ENCODE measurements at places on chromosomes 4 and X.
A peak's percentile ranks its signal among the peaks of the same experiment; 100 is the strongest.

GRCh38 chr4:74772783-74773182 is 21.5 kb downstream of the BTC start:
- DNase-seq = no peak

GRCh38 chr4:48030470-48030869 is 13.9 kb downstream of the NIPAL1 start:
- DNase-seq = no peak

DNA sequence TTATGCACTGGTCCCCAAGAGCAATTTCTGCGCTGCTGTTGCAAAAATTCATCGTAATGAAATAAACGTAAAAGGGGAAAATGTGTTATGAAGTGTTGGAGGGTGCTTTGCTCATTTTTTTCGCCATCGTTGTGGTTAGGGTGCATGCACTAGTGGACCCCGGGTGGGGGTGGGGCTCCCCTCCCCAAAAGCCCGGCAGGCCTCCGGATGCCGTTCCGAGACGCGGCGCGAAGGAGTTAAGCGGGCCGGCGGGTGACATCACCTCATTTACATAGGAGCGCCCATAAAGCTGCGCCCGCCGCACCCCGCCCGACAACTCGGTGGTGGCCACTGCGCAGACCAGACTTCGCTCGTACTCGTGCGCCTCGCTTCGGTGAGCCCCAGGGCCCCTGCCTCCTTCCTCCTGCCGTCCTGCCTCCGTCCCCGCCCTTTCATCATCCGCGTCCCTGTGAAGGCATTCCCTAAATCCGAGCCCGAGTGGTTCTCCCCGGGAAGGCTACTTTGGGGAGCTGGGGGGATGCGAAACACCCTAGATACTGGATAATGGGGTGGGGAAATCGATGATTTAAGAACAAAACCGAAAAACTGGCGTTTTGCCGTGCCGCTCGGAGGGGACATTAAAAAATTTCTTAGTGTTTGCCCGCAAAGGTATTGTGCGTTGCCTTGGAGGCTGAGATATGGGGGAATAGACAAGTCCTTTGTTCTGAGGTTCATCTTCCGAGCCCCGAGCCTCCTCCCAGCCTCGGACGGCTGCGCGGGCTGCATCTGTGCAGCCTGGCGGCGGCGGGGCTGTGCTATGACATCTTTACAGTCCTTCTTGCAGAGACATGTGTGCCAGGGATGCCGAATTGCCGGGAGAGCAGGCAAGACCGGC is at the start of gene TMSB4X:
TSS of gene TMSB4X (plus strand) at position 315 of the 874 bp plus-strand sequence.
- DNase-seq = peak; percentile 85

DNA sequence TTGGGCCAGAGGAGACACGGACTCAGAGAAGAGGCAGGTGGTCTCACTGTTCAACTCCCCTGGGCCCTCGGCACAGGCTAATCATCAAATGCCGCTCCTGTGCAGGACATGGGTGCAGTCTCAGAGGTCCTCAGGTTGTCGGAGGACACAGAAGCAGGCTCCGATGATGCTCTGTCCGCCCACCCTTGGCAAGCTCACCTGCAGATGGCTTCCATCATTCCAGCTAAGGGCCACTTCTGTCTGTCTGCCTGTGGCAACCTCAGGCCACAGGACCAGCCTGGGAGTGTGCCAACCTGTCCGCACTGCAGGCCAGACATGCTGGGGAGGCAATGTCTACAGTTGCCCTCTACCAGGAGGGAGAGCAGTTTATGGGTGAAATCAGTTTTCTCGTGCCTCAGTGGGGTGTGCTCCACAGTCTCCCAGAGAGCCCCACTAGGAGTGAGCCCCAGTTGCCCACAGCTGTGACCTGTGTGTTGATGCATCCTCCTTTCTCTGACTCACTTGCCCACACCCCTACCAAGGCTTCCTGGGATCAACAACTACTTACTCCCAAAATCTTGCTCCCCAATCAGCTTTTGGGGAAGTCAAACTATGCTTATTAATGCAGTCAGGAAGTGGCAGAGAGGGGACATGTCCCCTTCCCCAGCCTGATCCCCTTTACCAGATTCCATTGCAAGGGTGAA is 55.9 kb downstream of the HTRA3 start:
- no peak for DNase-seq

GRCh38 chr4:139965789-139966188 is 188.2 kb downstream of the MAML3 start:
- no peak for DNase-seq

DNA sequence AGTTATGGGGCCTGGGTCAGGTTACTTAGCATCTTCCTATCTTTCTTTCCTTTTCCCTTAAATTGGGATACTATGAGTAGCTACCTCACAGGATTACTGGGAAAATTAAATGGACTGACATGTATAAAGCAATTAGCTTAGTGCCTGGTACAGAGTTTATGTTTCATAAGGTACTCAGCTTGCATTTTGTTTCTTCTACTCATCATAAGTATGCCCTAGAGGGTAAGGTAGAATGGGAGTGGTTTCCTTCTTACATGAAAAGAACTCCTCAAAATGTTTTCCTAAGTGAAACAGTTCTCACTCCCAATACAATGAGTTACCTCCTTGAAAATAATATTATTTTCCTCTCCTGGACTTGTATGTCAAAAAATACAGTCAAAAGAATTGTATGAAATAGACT is 75.7 kb downstream of the NPFFR2 start:
- no peak for DNase-seq
